Hair follicular keratinocyte (primary cell): ENCODE measurements at places on chromosomes 11 and 22. TPM values are rescaled to one million over a fixed set of nuclear protein-coding genes. Genes with fewer than 3 reads are reported as not detected.

MS4A10 gene
- not detected in 2 replicates for total RNA-seq

HBE1 gene
- total RNA-seq = not detected in 2 replicates

GDPD5 gene
- total RNA-seq = 0.76 and 7.4 TPM in 2 replicates

C11orf16 gene
- not detected in 2 replicates for total RNA-seq

ZNHIT2 gene
- total RNA-seq = 19.8 and 31.6 TPM in 2 replicates

MPEG1 gene
- not detected in 2 replicates for total RNA-seq

SPDYC gene
- not detected in 2 replicates for total RNA-seq

BIRC2 gene
- 28.0 and 45.5 TPM in 2 replicates for total RNA-seq

SEZ6L gene
- total RNA-seq = not detected in 2 replicates
